Inflammatory macrophage (primary cell): ENCODE measurements at places on chromosomes 1 and 21.
A peak's percentile ranks its signal among the peaks of the same experiment; 100 is the strongest.

GRCh38 chr1:31795801-31796621 is 19.8 kb downstream of the SPOCD1 start:
- DNase-seq = no peak

GRCh38 chr1:28421744-28422143 is 52.2 kb downstream of the PHACTR4 start:
- DNase-seq = no peak

GRCh38 chr1:160675641-160676410 is 29.0 kb upstream of the SLAMF1 start:
- DNase-seq = peak; percentile 88

GRCh38 chr1:209485167-209485566 is 98.3 kb upstream of the CAMK1G start:
- DNase-seq = no peak

DNA sequence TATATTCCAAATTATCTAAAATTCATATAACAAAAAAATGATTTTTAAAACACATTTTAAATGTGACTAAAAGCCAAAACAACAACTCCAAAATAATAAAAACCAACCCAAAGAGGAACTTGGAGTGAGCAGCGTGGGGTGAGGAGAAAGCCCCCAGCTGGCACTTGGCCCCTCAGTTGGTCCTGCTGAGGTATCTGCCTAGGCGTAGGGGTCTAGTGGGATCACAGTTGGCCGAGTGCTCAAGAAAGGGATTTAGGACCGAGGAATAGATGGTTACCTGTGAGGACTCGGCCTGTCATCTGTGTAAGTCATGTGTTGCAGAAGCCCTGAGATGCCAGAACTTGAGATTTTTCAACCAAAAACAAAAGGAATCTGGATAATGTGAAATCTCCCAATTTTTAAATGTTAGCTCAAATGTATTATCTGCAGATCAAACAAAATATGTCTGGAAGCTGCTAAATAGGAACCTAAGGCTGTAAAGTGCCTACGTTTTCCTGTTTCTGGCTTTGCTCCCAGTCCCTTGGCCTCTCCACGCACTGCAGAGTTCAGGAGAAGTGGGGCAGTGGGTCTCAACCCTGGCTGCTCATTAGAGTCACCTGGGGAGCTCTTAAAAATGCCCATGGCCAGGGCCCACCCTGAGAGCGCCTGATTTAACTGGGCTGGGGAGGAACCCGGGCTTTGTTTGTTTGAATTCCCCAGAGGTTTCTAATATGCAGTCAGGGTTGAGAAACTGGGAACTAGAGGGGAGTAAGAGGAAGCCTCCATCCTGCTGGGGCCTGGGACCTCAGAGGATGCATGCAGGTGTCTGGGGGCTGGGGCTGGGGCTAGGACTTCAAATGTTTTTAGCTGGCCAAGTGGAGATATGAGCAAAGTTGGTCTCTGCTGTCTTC is 38.5 kb upstream of the LDLRAP1 start:
- DNase-seq = peak; percentile 23

DNA sequence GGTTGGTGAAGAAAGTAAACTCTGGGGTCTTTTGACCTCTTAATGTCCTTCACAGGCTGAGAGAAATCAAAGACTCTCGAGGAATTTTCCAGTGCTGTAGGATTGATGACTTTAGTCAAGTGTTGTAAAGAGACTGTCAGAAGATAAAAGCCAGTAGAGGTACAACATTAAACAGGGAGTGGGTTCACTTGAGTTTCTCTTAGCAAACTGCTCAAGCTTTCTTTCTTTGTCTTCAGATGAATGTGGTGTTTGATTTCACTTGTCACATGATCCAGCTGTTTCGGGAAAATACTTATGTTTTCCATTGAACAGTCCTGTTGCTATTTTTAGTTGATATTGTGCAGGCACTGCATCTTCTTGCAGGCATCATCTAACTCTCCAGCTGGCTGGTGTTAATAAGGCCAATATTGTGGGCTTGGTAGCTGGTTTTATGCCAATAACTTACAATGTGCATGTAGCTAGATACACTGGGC is 45.6 kb downstream of the XCL2 start:
- no peak for DNase-seq

- DNase-seq = no peak
Measured at GRCh38 chr1:238318294-238319110, 427.8 kb upstream of the ZP4 start.

GRCh38 chr1:201448990-201449389 is 20.0 kb downstream of the PHLDA3 start:
- DNase-seq = no peak

DNA sequence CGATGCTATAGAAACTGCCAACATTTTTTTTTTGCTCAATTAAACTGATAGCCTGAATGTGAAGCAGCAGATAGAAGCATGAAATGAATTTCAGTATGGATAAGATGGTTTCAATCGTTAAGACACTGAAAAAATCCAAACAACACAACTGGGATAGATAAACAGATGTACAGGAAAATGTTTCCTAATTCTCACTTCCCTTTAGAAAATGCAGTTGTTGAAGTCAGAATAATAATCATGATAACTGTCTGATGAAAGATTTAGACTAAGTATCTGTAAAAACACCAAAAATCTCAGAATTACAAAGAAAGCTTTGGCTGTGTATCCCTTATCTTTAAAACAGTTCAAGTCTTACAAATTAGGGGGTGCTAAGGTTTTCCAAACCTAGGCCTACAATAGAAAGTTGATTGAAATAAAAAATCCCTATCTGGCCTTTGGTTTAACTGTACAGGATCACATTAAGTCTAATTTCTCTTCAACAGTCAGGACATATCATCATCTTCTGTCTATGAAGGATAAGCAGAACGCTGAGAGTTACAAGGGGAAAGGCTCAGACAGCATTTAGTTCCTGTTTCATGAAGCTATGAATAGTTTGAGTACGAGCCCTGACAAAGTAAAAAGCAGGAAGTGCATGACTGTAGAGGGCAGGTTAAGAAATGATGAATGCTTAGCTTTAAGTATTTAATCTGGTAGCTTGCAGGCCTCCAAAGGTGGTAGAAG is 203.2 kb downstream of the APP start:
- peak; percentile 70 for DNase-seq

DNA sequence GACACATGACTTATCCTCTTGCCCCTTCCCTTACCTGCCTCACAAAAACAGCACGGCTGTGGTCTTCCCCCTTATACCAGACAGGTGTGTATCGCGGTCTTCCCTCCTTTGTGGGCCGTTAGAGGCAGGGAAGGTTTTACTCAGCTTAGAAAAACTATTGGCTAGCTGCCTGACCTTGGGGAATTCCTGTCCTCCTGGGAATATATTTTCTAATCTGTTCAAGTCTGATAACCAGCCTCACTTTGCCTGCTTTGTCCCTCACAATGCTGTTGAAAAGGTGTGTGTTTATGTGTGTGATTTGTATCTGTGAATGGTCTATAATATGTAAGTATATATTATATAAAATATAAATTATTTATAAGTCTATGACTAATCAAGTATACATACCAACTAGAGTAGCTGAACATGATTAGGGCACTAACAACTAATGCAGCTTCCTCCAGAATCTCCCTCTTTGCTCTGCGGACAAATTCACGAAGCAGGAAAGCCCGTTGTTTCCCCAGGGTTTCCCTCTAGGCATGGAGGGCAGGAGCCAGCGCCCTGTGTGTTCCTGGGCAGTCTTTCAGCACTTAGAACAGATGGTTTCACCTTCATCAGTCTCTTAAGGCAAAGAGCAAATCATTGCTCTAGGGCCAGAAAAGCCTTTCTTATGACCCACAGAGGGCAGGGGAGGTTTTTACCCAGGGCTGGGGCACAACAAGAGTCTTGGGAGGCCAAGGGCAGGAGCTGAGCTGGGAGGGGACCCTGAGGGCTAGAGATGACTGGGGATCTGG is 25.6 kb downstream of the SLC26A9 start:
- DNase-seq = no peak

- no peak for DNase-seq
Measured at GRCh38 chr1:28830814-28831213, 18.8 kb downstream of the OPRD1 start.

DNA sequence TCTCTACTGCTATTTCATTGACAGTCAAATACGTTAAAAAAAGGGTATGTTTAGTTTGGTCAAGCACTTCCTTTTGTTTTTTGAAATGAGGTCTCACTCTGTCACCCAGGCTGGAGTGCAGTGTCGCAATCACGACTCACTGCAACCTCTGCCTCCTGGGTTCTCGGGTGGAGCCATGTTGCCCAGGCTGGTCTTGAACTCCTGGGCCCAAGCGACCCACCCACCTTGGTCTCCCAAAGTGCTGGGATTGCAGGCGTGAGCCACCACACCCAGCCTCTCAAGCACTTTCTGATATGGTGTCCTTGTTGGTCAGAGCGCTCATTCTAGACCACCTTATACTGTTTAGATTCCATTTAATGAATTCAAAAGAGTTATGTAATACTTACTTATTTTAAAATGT is 20.9 kb upstream of the RHBDL2 start:
- peak; percentile 15 for DNase-seq

- no peak for DNase-seq
Measured at GRCh38 chr1:86441581-86441980, 17.6 kb downstream of the CLCA2 start.

DNA sequence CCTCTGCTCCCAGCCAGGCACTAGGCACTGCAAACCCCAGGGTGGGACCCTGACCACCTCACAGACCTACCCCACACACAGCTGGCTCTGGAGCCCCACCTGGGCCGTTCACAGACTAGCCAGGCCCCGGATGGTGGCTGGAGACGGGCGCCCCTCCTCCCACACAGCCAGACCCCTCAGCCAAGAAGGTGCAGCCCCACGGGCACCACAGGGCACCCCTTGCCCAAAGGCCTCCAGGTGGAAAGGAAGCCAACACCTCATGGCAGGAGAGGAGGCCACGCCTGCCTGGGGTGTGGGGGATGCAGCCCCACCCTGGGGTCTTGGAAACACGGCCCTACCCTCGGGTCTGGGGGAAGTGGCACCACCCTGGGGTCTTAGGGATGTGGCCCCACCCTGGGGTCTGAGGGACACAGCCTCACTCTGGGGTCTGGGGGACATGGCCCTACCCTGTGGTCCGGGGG is 44.6 kb downstream of the WNT9A start:
- no peak for DNase-seq

- no peak for DNase-seq
Measured at GRCh38 chr1:22552021-22552420, 11.3 kb upstream of the EPHA8 start.

DNA sequence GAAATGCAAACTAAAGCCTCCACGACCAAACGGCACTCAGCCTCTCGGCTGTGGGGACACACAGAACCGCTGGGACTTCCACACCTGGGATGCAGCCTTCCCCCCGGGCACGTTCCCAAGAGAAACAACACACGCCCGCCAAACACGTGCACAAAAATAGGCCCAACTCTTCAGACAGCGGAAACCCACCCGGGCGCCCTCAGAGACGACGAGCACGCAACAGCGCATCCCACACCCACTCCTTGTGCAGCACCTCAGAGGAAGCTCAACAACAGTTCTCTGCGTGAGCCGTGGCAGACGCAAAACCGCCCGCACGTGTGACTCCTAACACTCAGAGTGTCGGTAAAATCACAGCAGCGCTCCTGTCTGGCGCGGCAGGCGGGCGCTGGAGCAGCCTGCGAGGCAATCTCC is 5.3 kb downstream of the C1orf159 start:
- DNase-seq = no peak

- no peak for DNase-seq
Measured at GRCh38 chr1:41380979-41381691, 19.9 kb downstream of the FOXO6 start.

DNA sequence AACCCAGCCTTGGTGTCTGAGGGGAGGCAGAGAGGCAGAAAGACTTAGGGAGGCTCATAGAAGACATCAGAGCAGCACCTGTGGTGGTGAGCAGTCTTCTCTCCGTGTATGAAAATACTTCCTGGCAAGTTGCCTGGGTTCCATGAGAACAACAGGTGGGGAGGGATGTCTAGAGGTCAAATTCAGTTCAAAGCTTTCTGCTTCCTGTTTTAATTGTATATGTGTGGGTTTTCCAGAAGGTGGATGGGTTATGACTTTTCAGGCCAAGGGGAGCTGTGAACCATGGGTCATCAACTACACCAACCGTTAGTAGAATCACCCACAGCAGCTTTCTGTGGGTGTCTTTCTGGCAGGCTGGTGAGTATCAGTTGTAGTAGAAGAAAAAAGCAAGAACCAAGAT is 4.1 kb upstream of the FCRL2 start:
- DNase-seq = no peak

DNA sequence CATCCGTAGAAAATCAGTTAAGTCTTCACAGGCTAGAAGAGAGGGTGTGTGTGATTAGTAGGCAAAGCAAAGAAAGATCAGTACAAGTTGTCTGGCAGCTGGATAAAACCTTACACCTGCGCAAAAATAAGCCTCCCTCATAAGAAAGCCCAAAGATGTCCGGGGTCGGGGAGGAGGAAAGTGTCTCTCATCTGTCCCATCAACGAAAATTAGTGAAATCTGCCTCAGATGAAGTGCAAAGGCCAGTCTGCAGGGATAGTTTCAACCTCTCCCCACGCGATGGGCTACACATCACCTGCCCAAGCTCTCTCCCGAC is 333.9 kb downstream of the SRGAP2C start:
- DNase-seq = no peak

DNA sequence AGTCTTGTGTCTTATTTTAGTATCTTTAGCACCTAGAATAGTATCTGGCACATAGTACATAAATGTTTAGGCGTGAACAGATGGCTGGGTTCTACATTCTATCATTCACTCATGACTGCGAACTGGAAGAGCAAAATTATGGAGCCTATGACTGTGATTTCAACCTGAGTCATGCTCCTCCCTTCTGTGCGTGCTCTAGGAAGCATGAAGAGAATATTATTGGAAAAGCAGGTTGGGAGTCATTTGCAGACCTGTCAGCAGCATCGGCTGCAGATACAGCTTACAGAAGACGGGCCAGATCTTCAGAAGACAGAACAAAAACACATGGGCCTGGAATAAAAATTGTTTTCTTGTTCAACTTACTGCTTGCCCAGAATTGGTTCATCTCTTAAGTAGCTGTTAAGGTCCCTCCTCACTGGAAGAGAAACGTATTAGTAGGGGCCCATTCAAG is 344.0 kb upstream of the USP24 start:
- DNase-seq = no peak

- DNase-seq = no peak
Measured at GRCh38 chr1:198167436-198167934, 10.7 kb downstream of the NEK7 start.

DNA sequence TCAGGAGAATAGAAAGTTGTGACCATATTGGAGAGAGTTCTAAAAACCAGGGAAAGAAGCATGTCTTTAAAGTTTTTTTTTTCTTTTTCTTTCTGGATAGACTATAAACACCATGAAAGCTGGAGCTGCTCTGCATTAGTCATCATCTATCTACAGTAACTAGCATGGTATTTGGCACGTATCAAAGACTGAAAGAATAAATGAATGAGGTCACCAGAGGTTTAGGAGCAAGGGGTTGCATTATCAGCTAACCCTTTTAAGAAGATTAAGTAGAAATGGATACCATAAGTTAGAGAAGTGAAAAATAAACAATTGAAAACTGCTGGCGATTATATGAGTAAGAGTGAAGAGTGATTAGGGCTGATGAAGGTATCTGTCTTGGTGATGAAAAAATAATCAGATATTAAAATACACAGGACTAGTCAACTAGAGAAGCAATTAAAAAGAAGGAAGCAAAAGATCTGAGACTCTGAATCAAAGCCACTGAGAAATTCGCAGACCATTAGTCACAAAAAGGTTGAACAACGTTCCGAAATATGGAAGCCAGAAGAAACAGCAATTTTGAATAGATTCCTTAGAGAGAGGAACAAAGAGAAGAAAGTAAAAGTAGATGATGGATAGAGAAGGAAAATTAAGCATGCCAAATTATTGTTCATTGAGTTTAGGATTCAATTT is 536.4 kb downstream of the DPYD start:
- DNase-seq = no peak
